ENCODE measurements at places on chromosomes 2 and 18.

DNA sequence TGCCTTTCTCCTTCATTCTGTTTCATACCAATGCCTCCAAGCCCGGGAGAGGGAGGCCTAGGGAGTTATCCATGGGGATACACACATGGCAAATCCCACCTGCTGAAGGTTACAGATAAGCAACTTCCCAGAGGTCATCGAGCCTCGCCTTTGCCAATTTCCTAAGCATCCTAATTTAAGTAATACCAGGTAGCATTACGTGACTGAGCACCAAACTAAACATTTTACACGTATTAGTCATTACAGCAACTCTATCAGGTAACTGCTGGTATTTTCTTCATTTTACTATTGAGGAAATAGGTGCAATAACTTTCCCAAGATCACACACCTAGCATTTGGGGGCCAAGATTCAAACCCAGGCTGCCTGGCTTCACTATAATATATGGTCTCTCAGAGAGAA lies 30.1 kb upstream of the BZW1 start:
- no peak for DNase-seq

GRCh38 chr2:120486946-120487345 lies 141.0 kb downstream of the INHBB start:
- DNase-seq = no peak

DNA sequence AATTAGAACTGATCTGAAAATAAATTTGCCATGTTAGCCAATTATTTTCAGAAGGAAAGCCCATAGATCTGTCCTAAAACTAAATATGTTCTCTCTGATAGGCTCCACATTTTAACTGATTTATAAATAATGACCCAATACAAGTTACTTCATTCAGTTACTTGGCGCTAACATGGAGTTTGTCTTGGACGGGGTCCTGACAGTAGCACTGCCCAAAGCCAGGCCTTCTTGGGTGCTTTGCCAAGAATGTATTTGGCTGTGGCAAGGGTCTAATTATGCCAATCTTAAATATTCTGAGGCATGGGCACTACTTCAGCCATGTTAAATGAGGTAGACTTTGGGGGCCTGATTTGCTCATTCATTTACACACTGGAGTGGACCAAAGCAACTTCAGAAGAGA lies 135.0 kb upstream of the PKDCC start:
- DNase-seq = no peak

DNA sequence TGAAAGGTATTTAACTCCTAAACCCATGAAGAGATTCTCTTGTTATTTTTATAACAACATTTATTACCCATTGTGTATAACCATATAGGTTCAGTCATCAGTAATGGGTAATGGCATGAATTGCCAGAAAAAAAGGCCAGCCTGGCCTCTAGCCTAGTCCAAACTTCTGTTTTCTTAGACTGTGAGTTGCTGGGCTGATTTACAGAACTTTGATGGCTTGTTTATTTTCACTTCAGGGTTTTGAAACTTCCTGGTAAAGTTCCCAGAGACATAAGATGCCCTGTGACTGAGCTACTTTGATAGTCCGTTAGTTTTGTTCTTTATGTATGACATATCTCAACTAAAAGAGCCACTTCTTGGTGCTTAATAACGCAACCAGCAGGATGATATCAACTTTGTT lies 164.8 kb downstream of the METTL4 start:
- no peak for DNase-seq

- no peak for DNase-seq
Measured at GRCh38 chr2:45992741-45993475, 304.3 kb upstream of the EPAS1 start.

DNA sequence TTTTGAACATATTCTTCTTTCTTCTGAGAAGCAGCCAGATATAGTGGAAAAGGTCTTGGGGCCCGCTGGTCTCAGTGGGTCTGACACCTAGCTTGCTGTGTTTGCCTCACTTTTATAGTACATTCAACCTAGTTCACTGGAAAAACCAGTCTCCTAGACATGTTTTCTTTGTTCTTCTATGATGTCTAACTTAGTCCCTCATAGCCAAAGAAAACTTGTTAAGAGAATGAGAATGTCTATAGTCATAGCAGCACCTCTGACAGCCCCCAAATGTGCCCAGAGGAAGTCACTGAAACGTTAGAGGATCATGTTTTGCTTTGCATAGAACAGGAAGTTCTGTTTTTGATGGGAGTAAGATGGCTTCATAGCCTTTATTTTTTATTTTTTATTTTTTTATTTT lies 40.3 kb downstream of the TNFRSF11A start:
- no peak for DNase-seq
